Muscle of leg (tissue), 16 donors: ENCODE measurements at places on chromosomes 5 and 9. TPM values are rescaled to one million over a fixed set of nuclear protein-coding genes. Genes with fewer than 3 reads are reported as not detected.

DNA sequence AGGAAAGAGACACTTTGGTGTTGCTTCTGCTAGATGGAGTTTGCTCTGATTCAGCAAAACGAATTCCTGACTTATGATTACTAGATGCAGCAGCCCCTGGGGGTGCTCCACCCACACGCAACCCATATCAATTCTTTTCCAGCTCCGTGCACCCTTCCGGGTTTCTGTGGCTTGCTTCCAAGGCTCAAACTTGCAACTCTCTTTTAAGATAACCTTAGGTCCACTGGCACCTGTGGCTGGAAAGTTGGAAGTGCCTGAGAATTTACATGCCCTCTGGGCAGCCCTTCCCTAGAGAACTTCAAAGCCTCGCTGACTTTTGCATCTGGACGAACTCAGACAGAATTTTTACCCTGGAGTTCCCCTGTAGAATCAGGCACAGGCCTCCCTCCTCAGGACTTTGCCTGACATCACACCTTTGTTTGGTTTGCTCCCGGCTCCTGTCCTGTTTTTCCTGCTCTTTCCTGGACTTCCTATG is 224.9 kb downstream of the SNX18 start:
- H3K4me1 ChIP-seq = peaks cover 14% of the 10 kb centered on the region
- DNase-seq = no peak
- no peaks in the 10 kb centered on the region for H3K27me3 ChIP-seq
- no peak overlapping the region for H3K4me3 ChIP-seq
- H3K27ac ChIP-seq = no peak overlapping the region
- no peaks in the 10 kb centered on the region for H3K36me3 ChIP-seq

Gene NEUROG1
- total RNA-seq = not detected

Gene GAPT
- 0.44 TPM for total RNA-seq

DNA sequence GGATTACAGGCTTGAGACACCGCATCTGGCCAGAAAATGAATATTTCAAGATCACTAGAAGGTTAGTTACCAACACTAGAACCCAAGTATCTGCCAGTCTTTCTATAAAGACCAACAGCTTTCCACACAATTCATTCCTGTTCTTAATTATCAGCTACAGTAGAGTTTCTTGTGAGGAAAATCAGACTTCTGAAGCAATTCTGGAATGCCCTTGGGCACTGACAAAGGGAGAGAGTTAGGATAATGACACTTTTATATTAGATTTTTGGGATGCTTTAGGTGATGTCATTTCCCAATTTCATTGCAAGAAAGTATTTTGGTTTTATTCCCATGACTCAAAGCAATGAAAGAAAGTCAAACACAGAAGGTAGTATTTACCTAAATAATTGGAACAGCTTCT is 497.0 kb upstream of the TUSC1 start:
- no peaks in the 10 kb centered on the region for H3K4me1 ChIP-seq
- H3K27ac ChIP-seq = no peak overlapping the region
- H3K27me3 ChIP-seq = no peaks in the 10 kb centered on the region

DNA sequence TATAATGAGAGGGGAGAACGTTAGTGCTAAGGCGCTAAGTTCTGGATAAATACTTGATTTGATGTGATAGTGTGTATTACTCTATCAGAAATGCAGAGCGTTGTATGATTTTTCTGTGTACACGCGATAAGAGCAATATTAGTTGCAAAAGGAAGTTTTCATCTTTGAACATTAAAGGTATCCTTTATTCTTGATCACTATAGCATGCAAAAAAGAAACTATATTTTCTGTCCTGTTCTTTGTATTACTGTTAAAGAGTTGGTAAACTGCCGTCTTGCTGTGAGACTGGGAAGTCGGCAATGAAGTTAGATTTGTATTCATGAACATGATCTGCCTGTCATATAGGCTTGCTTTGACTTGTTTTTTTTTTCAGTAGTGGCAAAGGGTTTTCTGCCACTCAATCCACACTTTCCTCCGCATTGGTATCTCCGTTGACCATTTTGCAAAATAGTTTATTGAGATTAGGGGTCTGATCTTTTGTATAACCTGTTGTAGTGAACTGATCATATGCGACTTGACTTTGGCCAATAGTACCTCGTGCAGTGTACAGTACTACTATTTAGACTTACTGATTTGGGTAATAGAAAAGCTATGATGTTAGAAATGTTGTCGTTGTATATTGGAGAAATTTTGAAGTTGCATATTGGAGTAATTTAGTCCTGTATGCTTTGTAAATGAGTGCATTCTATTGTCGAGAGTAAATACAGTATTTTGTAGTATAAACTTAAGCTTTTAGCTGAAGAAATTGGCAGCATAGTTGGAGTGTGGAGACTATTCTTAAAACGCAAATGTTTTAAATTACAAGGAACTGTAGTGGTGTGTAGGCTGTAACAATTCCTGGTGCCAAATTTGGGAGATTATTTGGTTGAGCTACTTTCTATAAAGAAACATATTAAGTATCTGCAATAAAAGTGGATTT is 1.7 kb downstream of the DENND4C start:
- no peaks in the 10 kb centered on the region for H3K4me1 ChIP-seq
- peaks cover 3% of the 10 kb centered on the region for H3K36me3 ChIP-seq
- peak; percentile 68 for DNase-seq

- DNase-seq = no peak
- no peaks in the 10 kb centered on the region for H3K27me3 ChIP-seq
- no peaks in the 10 kb centered on the region for H3K4me1 ChIP-seq
- no peak overlapping the region for H3K27ac ChIP-seq
- no peak overlapping the region for H3K4me3 ChIP-seq
These were observed 81.8 kb downstream of the LURAP1L start for GRCh38 chr9:12856603-12857002.

DNA sequence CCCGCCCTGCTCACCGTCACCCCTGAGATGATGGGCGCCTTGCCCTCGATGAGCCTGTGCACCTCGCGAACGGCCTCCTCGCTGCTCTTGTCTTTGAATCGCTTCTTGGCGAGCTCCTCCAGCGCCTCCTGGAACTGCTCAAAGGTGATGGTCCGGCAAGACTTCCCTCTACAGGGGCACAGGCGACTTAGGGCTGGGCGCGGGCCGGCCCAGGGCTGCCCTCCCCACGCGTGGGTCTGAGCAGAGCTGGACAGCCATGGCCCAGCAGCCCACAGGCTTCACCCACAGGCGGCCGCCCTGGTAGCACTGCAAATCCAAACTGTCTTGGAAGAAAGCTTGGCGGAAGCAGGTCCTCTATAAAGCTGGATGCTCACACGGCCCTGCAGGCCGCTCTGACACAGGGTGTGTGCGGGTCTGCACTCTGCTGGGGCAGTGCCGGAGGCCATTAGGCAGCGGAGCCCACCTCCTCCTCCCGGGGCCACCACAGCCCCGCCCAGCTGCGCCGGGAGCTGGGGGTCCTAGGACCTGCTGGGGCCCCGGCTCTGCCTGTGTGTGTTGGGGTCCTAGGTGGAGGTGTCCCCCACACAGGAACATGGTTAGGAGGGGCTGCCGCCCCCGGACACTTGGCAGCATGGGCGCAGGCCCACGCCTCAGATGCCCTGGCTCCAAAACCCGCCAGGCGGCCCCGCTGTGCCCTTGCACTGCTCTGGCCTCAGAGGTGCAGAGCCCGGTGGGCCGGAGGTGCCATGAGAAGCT is 27.0 kb downstream of the TPPP start:
- H3K27ac ChIP-seq = no peak overlapping the region
- H3K4me3 ChIP-seq = no peak overlapping the region
- DNase-seq = no peak
- H3K36me3 ChIP-seq = peaks cover 40% of the 10 kb centered on the region

Gene CCNH
- 28.9 TPM for total RNA-seq

Gene HRCT1
- 1.2 TPM for total RNA-seq

- no peaks in the 10 kb centered on the region for H3K36me3 ChIP-seq
- peaks cover 12% of the 10 kb centered on the region for H3K4me1 ChIP-seq
These were observed 65.4 kb upstream of the SPOCK1 start for GRCh38 chr5:137564398-137564961.

Gene EIF4EBP3
- total RNA-seq = 2.6 TPM

DNA sequence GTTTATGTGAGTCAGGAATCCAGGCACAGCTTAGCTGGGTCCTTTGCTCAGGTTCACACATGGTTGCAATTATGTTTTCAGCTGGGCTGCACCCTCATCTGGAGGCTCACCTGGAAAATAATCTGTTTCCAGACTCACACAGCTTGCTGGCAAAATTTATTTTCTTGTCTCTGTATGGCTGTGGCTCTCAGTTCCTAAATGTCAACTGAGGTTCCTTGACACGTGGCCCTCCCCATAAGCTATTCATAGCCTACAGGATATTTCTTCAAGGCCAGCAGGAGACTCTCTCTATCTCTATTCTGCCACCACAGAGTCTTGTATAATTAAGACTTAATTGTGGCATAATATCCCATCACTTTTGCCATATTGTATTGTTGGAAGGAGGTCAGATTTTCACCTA is 732.0 kb downstream of the CDH18 start:
- H3K27me3 ChIP-seq = no peaks in the 10 kb centered on the region
- no peaks in the 10 kb centered on the region for H3K36me3 ChIP-seq
- no peak overlapping the region for H3K4me3 ChIP-seq
- no peak overlapping the region for H3K27ac ChIP-seq
- no peaks in the 10 kb centered on the region for H3K4me1 ChIP-seq

- no peaks in the 10 kb centered on the region for H3K36me3 ChIP-seq
- H3K27ac ChIP-seq = no peak overlapping the region
- H3K4me3 ChIP-seq = no peak overlapping the region
- H3K27me3 ChIP-seq = peaks cover 29% of the 10 kb centered on the region
These were observed 19.8 kb upstream of the SLC9A3 start for GRCh38 chr5:543755-544674.

DNA sequence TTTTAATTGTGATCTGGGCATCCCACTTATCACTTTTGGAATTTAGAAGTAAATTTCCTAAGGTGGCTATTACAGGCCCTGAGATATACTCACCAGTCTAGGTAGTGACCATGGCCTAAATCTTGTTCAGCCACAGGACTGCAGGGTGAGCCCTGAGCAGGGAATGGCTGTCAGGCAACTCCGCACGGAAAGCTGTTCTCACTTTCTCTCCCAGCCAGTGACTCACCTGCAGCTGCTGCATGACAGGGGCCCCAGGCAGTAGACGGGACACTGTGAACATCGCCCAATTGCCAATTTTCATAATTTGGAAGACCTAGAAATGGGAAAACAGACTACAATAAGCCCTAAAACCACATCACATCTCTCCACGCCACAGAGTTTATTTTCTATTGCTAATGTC is 69.6 kb upstream of the TAF1L start:
- no peak for DNase-seq
- H3K27ac ChIP-seq = no peak overlapping the region
- H3K36me3 ChIP-seq = no peaks in the 10 kb centered on the region
- H3K27me3 ChIP-seq = no peaks in the 10 kb centered on the region
- no peak overlapping the region for H3K4me3 ChIP-seq
- H3K4me1 ChIP-seq = no peaks in the 10 kb centered on the region

Gene FAT2
- 0.40 TPM for total RNA-seq

DNA sequence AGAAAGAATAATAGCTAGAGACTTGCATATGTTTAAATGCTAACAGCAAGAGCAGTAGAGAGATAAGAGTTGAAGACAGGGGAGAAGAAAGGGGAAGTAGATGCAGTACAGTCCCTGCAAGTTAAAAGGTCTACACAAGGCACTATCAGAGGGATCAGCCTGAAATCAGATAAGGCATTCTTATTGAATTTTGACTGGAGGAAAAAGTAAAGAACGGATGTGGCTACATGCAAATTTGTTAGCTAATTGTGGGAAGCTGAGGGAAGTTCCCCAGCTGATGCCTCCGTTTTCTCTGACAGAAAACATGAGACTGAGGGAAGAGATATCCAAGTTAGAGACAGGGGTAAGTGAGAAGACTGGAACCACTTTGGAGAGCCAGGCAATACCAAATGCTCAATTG is 12.9 kb upstream of the RHOBTB3 start:
- peaks cover 4% of the 10 kb centered on the region for H3K4me1 ChIP-seq
- H3K36me3 ChIP-seq = peaks cover 2% of the 10 kb centered on the region
- no peak overlapping the region for H3K27ac ChIP-seq
- no peaks in the 10 kb centered on the region for H3K27me3 ChIP-seq
- H3K4me3 ChIP-seq = no peak overlapping the region

DNA sequence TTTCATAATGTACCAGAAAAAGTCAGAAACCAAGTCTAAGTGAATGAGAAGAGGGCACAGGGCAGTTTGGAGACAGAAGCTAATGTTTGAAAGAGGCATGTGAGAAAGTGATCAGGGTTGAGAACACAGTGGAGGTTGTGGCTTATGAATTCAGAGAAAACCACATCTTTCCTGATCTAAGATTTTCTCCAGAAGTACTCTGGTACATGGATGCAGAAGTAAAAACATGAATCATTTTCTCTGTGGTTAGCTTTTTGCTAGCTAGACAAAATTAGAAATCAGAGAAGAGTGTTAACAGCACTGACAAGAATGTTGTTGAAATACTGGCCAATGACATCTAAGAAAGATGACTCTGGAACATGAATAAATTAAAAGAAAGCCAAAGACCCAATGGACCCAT is 541.1 kb downstream of the DNAH5 start:
- no peaks in the 10 kb centered on the region for H3K36me3 ChIP-seq
- H3K4me3 ChIP-seq = no peak overlapping the region
- no peak for DNase-seq
- no peaks in the 10 kb centered on the region for H3K27me3 ChIP-seq

DNA sequence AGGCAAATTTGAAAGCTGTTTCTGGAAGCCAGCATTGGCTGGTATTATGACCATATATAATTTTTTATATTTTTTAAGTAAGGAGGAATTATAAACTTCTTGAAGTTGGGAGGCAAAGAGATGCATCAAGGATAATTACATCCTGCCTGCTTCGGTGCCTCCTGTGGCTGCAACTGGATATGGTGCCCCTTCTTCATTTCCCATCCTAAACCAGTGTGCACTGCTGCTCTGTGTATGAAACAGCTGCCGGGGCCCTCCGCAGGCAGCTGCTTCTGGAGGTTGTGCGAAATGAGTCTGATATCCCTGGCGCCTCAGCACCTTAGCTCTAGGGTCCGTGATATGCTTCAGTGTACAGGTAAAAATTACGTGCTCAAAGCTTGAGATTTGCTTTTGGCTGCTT is 304.2 kb downstream of the ENC1 start:
- no peaks in the 10 kb centered on the region for H3K36me3 ChIP-seq
- H3K4me1 ChIP-seq = peaks cover 14% of the 10 kb centered on the region
- no peak overlapping the region for H3K4me3 ChIP-seq
- DNase-seq = no peak
- H3K27ac ChIP-seq = no peak overlapping the region

- H3K27ac ChIP-seq = no peak overlapping the region
- H3K4me3 ChIP-seq = no peak overlapping the region
- H3K36me3 ChIP-seq = no peaks in the 10 kb centered on the region
- H3K4me1 ChIP-seq = peaks cover 38% of the 10 kb centered on the region
- H3K27me3 ChIP-seq = peaks cover 4% of the 10 kb centered on the region
- no peak for DNase-seq
These were observed 554.0 kb downstream of the BNC2 start for GRCh38 chr9:16316456-16316855.

- peaks cover 19% of the 10 kb centered on the region for H3K36me3 ChIP-seq
- H3K4me3 ChIP-seq = no peak overlapping the region
- DNase-seq = peak; percentile 6
- no peaks in the 10 kb centered on the region for H3K4me1 ChIP-seq
- no peaks in the 10 kb centered on the region for H3K27me3 ChIP-seq
These were observed 19.6 kb downstream of the TCERG1 start for GRCh38 chr5:146466521-146467349.

GRCh38 chr5:174236070-174236469 is 190.6 kb downstream of the NSG2 start:
- DNase-seq = no peak
- no peak overlapping the region for H3K27ac ChIP-seq
- no peaks in the 10 kb centered on the region for H3K27me3 ChIP-seq
